ENCODE measurements at places on chromosomes 13 and 19.

- DNase-seq, result no peak
These were observed 39.5 kb downstream of the ATP7B start for GRCh38 chr13:51971520-51972426.

DNA sequence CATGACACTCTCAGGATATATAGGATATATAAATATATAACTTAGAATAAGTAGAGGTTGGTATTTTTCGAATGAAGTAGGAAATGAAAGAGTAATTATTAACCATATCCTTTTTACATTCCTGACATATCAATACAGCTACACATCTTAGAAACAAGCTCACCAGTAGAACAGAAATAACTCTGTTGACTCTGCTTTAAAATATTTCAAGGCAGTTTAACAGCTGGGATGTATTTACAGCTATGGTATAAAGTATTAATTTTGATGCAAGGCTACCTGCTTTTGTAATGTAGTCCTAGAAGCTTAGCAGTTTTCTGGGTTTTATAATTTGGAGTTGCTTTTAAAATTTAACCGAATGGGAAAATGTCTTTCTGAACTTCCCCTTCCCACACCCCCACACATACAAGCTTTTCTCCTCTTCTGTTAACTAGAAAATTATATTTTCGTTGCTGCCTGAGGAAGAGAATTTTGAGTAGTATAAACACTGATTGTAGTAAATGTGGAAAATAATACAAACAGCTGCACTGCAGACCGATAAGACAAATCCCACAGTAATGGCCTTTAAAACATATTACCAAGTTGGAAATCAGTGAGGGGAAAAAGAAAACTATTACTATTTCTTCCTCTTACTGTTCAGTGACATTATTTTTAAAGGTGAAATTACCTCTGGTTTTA is 147.7 kb downstream of the GGACT start:
- no peak for DNase-seq

- DNase-seq, result no peak
These were observed 5.4 kb downstream of the COL4A2 start for GRCh38 chr13:110312339-110313031.

- no peak for DNase-seq
These were observed 49.3 kb downstream of the IFT88 start for GRCh38 chr13:20616059-20616797.

DNA sequence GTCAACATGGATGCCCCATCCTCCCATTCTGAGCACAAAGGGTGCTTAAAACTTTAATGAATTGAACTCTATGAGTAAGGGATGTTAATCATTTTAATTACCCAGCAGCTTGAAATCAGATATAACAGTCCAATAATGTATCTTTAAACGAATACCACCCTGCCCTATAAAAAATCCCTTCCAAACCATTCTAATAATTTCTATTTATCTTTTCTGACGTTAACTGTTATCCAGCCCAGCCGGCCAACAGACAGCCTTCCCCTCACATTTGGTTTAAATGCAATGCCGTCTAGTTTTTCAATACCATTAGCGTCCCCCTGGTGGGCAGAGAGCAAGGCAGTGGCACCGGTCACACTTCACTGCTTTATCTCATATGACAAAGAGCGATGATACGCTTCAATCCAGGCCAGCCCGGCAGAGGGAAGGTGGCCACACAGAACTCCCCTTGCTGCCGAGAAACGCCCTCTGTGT is 402.2 kb upstream of the ZNF507 start:
- peak; percentile 59 for DNase-seq

Measured in right kidney (tissue), 9 donors.